Natural killer cell (primary cell): ENCODE measurements at places on chromosomes 2 and 18. TPM values are rescaled to one million over a fixed set of nuclear protein-coding genes. Genes with fewer than 3 reads are reported as not detected.

GRCh38 chr18:25510096-25510495, 158.1 kb upstream of the ZNF521 start:
- no peaks in the 10 kb centered on the region for H3K27me3 ChIP-seq
- H3K36me3 ChIP-seq, result no peaks in the 10 kb centered on the region
- no peak overlapping the region for H3K4me3 ChIP-seq
- H3K27ac ChIP-seq, result no peak overlapping the region

DNA sequence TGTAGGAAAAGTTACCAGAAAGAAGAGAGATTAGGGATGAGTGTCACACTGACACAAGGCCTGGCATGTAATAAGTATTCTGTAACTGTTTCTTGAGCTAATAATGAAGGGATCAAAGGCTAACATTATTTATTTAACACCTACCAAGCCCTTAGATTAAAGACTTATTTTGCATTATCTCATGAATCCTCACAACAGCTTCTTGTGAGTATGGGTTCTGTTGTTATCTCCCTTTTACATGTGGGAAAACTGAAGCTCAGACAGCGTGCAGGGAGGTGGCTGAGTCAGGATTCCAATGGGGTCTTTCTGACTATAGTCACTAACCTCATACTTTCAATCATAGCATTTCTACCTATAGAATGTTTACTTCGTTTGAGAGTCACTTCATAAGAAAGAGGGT, 79.0 kb upstream of the PROKR1 start:
- no peak overlapping the region for H3K4me3 ChIP-seq
- no peaks in the 10 kb centered on the region for H3K36me3 ChIP-seq
- no peaks in the 10 kb centered on the region for H3K27me3 ChIP-seq
- no peak overlapping the region for H3K27ac ChIP-seq

DNA sequence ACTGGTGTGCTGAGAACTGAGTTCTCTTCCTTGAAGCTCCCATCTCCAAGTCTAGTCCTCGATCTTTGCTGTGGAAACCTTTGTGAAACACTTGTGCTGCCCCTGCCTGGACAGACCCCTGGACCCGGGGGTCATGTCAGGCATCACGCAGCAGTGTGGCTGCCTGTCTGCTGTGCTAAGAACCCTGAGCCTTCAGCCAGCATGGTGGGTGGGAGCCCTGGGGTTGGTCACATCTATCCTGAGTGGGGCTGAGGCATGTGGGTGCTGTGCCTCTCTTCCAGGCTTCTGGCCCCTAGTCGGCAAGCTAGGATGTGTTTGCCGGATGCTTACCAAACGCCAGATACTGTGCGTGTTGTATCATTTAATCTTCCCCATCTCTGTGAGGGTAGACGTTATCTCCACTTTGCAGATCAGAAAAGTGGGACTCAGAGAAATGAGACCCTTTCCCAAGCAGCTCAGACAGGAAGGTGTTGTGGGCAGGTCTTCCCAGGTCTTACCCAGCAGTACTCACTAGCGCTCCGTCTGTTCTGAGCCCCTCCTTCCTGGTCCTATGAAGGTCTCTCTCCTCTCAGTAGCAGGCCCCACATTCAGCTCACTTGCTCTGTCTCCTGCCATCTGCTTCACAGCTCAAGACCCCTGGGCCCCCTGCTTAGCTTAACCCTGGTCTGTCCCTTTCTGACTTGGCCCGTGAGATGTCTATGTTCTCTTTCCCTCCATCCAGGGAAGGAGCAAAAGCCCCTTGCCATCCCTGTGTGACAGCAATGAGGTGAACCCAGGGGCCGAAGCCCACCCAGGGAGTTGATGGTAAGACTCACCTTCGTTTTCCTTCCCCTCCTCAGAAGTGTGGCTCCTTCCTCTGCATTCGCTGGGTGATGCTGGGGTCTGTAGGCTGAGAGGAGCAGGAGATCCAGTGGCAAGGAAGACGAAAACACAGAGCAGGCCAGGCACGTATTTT, 242.8 kb downstream of the FAM210A start:
- H3K4me1 ChIP-seq, result peaks cover 28% of the 10 kb centered on the region
- peaks cover 3% of the 10 kb centered on the region for H3K36me3 ChIP-seq
- H3K27ac ChIP-seq, result no peak overlapping the region

DNA sequence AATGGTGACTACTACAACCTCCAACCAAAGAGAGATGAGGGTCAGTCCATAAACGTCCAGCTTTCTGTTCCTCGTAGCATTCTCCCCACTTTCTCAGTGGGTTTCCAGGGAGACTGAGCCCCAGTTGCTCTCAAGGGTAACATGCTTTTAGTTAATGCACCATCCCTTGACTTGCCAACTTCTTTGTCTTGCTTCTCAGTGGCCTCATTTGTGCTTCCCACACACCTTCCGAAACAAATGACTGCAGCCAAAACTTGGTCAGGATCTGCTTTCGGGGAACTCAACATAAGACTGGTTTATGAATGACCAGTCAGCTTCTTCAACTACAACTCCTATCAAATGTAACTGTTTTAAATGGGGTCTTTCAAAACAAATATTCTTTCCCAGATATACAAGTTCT, 94.1 kb downstream of the COL6A3 start:
- DNase-seq, result no peak
- H3K36me3 ChIP-seq, result no peaks in the 10 kb centered on the region
- no peak overlapping the region for H3K27ac ChIP-seq

DNA sequence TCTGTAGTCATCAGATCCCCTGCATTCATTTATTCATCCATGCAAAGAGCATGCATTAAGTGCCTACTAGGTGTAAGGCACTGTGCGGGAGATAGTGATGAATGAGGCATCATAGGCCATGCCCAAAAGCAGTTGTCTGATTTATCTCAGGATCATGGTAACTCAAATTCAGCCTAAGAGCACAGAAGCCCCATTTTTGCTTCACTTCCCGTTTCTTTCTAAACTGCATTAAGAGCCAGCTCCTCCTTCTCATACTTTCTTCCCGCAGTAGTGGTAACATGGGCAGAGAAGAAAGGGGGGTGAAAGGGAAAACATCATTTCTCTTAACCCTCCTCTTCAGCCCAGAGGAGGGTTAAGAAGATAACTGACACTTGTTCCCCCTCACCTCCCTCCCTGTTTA, 2.9 kb downstream of the GPR45 start:
- no peak overlapping the region for H3K4me3 ChIP-seq
- no peaks in the 10 kb centered on the region for H3K36me3 ChIP-seq
- no peak for DNase-seq

GRCh38 chr2:221567231-221567760, 4.8 kb downstream of the EPHA4 start:
- peaks cover 1% of the 10 kb centered on the region for H3K36me3 ChIP-seq
- no peaks in the 10 kb centered on the region for H3K27me3 ChIP-seq
- H3K4me3 ChIP-seq, result no peak overlapping the region
- H3K4me1 ChIP-seq, result peaks cover 26% of the 10 kb centered on the region
- no peak for DNase-seq
- no peak overlapping the region for H3K27ac ChIP-seq

DNA sequence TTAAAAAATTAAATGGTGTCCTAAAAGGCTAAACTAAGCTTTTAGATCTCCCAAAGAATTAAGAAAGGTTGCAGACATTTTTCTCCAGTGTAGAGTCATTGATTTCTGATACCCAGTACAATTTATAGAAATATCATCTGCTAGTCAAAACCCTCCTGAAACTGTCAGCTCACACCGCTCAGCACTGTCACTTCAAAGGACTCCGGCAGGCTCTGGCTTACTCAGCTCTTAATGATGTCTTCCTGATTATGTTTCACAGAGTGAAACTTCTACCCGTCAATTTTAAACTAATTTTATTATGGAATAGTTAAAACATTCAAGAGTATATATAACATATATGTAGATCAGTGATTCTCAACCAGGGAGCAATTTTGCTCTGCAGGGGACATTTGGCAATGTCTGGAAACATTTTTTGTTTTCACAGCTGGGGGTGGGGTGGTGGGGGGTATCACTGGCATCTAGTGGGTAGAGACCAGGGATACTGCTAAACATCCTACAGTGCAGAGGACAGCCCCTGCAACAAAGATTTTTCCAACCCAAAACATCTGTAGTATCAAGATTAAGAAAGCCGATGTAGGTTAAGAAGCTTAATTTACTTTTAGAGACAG, 31.6 kb downstream of the CDK15 start:
- no peaks in the 10 kb centered on the region for H3K36me3 ChIP-seq
- no peak for DNase-seq
- no peak overlapping the region for H3K27ac ChIP-seq
- H3K27me3 ChIP-seq, result no peaks in the 10 kb centered on the region

DNA sequence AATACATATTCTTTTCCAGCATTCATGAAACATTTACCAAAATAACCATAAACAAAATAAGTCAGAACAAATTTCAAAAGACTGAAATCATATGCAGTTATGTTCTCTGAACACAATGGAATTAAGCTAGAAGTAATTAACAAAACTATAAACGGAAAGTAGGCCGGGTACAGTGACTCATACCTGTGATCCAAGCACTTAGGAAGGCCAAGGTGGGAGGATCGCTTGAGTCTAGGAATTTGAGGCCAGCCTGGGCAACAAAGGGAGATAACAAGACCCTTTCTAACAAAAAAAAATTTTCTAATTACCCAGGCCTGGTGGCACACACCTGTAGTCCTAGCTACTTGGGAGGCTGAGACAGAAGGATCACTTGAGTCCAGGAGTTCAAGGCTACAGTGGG, 14.9 kb downstream of the ATAD2B start:
- H3K36me3 ChIP-seq, result no peaks in the 10 kb centered on the region
- no peaks in the 10 kb centered on the region for H3K4me1 ChIP-seq
- DNase-seq, result no peak
- no peak overlapping the region for H3K27ac ChIP-seq
- no peak overlapping the region for H3K4me3 ChIP-seq
- no peaks in the 10 kb centered on the region for H3K27me3 ChIP-seq

DNA sequence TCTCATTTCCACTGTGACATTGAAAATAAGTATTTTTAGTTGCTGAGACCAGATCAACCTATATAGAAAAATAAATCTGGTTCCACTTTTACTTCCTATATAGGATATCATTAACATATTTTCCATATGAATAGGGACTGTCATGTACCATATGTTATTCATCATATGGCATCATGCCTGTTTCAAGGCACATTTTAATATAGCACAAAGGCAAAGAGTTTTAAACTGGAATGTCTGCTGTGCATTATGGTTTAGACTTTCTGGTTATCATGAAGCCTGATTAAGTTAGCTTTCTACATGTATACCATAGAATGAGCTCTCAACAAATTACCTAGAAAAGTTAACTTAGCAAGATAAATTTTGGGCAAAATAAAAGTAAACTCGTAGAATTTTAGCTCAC, 53.0 kb upstream of the ACYP2 start:
- no peak for DNase-seq
- no peaks in the 10 kb centered on the region for H3K36me3 ChIP-seq
- no peaks in the 10 kb centered on the region for H3K27me3 ChIP-seq
- no peaks in the 10 kb centered on the region for H3K4me1 ChIP-seq

- H3K27me3 ChIP-seq, result peaks cover 3% of the 10 kb centered on the region
- DNase-seq, result no peak
- H3K4me1 ChIP-seq, result no peaks in the 10 kb centered on the region
- no peak overlapping the region for H3K4me3 ChIP-seq
Observed at GRCh38 chr2:236654496-236654895, 84.9 kb downstream of the ACKR3 start.

- H3K4me1 ChIP-seq, result no peaks in the 10 kb centered on the region
- H3K36me3 ChIP-seq, result no peaks in the 10 kb centered on the region
- no peak for DNase-seq
- H3K27me3 ChIP-seq, result no peaks in the 10 kb centered on the region
Observed at GRCh38 chr2:223185638-223186037, 133.6 kb downstream of the KCNE4 start.

DNA sequence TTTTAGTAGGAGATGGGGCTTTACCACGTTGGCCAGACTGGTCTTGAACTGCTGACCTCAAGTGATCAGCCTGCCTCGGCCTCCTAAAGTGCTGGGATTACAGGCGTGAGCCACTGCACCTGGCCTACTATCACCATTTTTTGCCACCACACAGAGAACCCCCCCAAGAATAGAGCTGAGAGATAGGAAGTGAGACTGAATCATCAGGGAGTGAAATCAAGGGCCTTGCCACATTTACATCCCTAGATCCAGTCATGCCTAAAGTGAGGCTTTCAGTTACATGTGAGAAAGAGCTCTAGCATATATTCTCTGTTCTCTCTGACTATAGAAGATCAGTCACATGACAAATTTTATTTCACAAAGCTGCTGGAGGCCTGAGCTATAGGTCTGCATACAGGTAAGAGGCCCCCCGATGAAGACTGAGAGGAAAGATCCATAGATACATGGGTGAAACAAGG, 28.0 kb upstream of the KCMF1 start:
- H3K27ac ChIP-seq, result peak overlapping the region; percentile 11
- no peaks in the 10 kb centered on the region for H3K27me3 ChIP-seq
- H3K4me1 ChIP-seq, result peaks cover 53% of the 10 kb centered on the region
- H3K4me3 ChIP-seq, result no peak overlapping the region

DNA sequence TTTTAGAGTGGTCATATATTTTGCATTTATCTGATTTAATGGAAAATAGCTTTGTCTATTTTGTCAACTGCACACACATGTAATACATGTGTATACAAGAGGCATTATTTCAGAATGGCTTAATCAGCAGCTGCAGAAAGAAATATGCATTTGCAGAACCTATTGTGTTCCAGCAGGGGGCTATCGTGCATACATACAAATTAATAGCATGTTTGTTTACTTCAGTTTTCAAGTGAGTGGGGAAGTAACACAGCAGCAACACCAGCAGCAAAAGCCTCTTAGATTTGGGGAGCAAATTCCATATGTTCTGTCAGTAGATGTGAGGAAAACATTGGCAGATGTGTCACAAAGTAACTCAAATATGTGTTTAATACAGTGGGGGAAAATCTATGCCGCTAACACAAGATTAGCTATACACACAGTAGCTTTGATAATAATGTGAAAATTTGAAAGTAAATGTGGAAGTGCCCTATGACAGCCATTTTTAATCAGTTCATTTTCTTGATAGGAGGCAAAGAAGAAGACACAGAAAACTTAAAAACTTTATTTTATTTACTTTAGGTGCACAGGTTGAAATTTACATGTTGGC, 218.1 kb downstream of the WDR7 start:
- H3K36me3 ChIP-seq, result no peaks in the 10 kb centered on the region
- H3K27me3 ChIP-seq, result no peaks in the 10 kb centered on the region
- no peaks in the 10 kb centered on the region for H3K4me1 ChIP-seq
- DNase-seq, result peak; percentile 45
- H3K4me3 ChIP-seq, result no peak overlapping the region

GRCh38 chr2:238771218-238771617, 76.7 kb upstream of the TWIST2 start:
- no peaks in the 10 kb centered on the region for H3K4me1 ChIP-seq
- no peak overlapping the region for H3K4me3 ChIP-seq
- no peaks in the 10 kb centered on the region for H3K36me3 ChIP-seq
- DNase-seq, result no peak
- no peak overlapping the region for H3K27ac ChIP-seq

GRCh38 chr18:13528739-13529392, 197.5 kb downstream of the FAM210A start:
- no peak overlapping the region for H3K4me3 ChIP-seq
- no peak for DNase-seq
- peaks cover 4% of the 10 kb centered on the region for H3K4me1 ChIP-seq
- no peaks in the 10 kb centered on the region for H3K36me3 ChIP-seq

Gene CD8A
- total RNA-seq, result 208 TPM

Gene NEU2
- not detected for total RNA-seq

Gene LCT
- total RNA-seq, result 0.05 TPM

Gene KCNIP3
- 0.52 TPM for total RNA-seq

Gene MLPH
- total RNA-seq, result not detected

Gene ATP6V1B1
- total RNA-seq, result not detected

Gene CCBE1
- total RNA-seq, result 0.05 TPM

Gene CNDP1
- total RNA-seq, result 0.57 TPM

Gene UGT1A8
- not detected for total RNA-seq

Gene HIBCH
- 31.4 TPM for total RNA-seq

Gene FABP1
- not detected for total RNA-seq

Gene INHA
- total RNA-seq, result not detected

Gene GLI2
- not detected for total RNA-seq

Gene ANKRD36C
- total RNA-seq, result 85.4 TPM

Gene CLASP1
- total RNA-seq, result 142 TPM

Gene PKDCC
- total RNA-seq, result 0.50 TPM
